HAP-1 (cell line): ENCODE measurements at places on chromosomes 6 and 20.

DNA sequence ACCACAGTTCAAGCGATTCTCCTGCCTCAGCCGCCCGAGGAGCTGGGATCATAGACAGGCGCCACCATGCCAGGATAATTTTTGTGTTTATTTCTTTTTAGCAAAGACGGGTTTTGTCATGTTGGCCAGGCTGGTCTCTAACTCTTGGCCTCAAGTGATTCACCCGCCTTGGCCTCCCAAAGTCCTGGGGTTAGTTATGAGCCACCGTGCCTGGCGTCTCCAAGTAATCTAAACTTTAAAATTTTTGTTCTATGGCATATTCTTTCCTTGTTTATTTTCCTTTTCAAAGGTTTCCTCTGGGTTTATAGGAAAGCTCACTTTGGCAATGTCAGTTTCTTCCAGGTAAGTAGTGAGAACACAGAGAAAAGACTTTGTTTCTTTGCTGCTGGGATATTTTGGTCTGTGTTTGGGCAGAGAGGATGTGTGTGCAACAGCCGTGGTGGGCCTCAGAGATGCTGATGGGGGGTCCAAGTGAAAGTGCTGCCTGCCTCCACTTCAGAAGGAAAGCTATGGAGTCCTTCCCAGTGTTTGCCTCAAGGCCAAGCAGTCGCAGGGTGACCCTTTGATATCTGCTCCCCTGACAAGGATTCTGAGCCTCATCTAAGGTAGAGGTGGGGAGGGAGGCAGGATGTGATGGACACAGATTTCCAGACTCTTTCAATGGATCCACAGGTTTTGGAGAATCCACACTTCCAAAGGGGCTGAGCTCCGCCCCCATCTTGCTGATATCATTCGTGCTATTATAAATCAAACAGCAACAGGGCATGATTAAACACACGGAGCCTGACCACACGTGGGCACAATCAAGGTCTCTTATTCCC is 2.3 kb downstream of the LRP11 start:
- no peak for DNase-seq

- no peak for DNase-seq
Measured at GRCh38 chr20:44183282-44183681, 3.7 kb downstream of the JPH2 start.

GRCh38 chr6:43762966-43763695 is 6.9 kb upstream of the VEGFA start:
- DNase-seq: no peak

DNA sequence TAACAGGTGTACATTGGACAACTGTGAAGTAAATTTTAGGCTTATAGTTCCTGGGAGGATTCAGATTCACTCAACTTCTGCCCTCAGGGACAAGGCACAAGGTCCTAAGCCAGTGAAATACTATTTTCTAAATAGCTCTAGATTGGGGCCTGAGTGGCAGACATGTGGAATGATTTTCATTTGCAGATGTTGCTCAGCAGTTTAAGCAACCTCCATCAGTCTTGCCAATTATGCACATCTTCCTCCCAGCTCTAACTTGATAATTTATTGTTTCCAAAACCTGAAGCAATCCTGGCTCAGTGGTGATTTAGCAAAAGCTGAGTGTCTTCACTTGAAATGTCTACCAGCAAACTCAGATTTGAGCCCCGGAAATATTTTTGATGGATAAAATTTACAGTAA is 116.2 kb downstream of the SCP2D1 start:
- DNase-seq: no peak
